ENCODE measurements at places on chromosomes 11 and 22. TPM values are rescaled to one million over a fixed set of nuclear protein-coding genes. Genes with fewer than 3 reads are reported as not detected.

The VSTM5 gene
- total RNA-seq = 0.71 TPM

DNA sequence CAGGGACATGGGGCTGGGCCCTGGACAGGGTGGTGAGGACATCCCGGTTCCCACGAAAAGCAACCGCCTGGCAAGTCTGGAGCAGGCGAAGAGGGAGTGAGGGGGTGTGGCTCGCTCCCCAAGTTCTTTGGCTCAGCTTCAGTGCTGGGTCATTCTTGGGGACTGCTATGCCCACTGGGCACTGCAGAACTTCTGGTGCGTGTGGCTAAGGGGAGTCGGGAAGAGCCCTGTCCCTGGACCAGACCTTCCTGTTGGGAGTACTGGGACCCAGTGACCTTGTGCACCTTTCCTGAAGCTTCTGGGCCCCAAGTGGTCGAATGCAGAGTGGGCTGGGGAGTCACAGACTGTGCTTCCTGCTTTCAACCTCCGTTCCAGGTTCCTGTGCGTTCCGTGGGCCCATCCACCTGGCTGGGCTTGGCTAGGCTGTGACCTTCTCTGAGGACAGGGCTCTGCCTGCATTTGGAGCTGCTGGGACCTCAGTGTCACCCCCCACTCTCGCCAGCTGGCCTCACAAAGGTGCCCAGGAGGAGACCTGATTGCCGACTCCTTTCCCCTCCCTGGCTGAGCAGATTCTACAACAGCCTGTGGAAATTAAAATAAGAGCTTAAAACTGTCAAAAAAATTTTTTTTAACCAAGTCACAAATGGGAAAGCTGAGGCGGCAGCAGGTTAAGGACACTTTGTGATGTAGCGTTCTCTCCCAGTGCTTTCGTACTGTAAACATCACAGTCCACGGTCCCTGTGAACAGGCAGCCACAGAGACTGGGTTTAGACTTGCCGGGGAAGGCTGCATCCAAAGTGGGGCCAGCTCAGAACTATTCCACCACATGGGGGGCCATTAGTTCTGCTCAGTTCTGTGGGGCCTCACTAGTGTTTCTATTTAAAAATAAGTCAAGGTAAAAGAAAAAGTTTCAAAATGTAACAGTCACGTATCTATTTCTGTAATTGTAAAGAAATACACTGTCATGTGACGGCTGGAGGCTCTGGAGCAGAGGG lies 63.8 kb upstream of the WNT7B start:
- no peak for DNase-seq

GRCh38 chr11:63762654-63763495 lies 5.7 kb downstream of the ZFTA start:
- no peak for DNase-seq

The SCGB1C1 gene
- total RNA-seq = not detected

DNA sequence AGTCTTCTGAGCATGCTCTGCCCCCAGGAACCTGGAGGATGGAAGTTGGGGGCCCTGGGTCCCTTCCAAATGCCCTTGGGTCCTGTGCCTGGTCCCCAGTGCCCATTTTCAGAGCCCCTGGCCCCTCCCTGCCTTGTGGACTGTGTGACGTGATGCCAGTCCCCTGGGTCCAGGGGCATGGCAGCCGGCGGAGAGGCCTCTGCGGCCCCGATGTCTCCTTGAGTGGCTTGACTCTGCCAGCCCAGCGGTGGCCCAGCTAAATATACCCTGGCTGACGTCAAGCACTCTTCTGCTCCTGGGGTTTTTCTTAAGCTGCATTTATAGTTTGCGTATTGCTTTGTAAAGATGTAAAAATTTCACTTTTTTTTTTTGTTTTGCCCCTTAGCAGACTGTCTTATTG lies 35.2 kb upstream of the PARVG start:
- DNase-seq = no peak

DNA sequence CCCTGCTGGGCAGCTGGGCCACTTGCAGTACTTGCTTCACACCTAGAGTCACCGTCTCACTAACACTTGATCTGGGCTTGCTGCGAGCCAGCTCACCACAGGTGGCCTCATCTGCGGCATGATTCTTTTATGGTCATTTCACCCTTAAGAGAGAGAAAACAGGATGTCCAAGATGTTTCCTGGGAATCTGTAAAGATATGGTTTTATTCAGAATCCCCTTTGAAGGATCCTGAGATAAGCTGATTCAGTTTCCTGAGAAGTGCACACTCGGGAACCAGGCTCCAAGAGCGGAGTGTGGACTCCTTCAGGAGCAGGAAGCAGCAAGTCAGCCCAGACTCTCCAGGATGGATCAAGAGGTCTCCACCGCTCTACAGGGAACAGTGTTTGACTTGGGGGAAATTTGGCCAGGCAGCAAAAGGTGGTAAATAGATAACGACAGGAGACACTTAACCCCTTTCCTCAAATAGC lies 21.8 kb upstream of the TP53AIP1 start:
- DNase-seq = no peak

- DNase-seq = no peak
Observed at GRCh38 chr11:85459304-85459703, 167.8 kb downstream of the DLG2 start.

The TMPRSS13 gene
- 1.4 TPM for total RNA-seq

DNA sequence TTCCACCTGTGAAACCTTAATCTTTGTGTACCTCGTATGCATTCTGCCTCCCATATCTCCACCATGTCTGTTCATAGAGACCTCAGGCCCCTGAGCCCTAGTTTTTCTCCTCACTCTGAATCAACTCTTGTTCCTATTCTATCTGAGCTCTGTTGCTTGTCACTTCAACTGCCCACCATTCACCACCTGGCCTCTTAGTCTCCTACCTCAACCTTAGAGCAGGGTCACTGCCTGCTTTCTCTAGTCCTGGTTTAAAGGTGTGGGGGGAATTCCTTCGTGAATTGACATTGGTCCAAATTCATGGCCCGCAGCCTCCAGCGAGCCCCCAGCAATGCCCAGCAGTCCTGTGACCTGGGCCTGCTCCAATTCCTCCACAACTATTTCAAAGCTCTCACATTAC lies 39.4 kb upstream of the TUB start:
- DNase-seq = no peak
